ENCODE measurements at places on chromosomes 11 and 22. TPM values are rescaled to one million over a fixed set of nuclear protein-coding genes. Genes with fewer than 3 reads are reported as not detected.

SLC3A2 gene
- total RNA-seq = 243 TPM

OR8G1 gene
- total RNA-seq = not detected

TPH1 gene
- total RNA-seq = not detected

C11orf87 gene
- total RNA-seq = not detected

PNPLA3 gene
- 0.29 TPM for total RNA-seq

SLC5A12 gene
- total RNA-seq = not detected

UCP3 gene
- total RNA-seq = 1.2 TPM

MPZL3 gene
- total RNA-seq = 7.0 TPM

OR51B2 gene
- 0.11 TPM for total RNA-seq

CBL gene
- total RNA-seq = 15.3 TPM
